PC-9 (cell line): ENCODE measurements at places on chromosomes 12 and 14.

- peak; percentile 42 for DNase-seq
Observed at GRCh38 chr14:22854963-22855724, 16.4 kb upstream of the LRP10 start.

- no peak for DNase-seq
Observed at GRCh38 chr14:92328664-92329255, 5.8 kb downstream of the SLC24A4 start.

DNA sequence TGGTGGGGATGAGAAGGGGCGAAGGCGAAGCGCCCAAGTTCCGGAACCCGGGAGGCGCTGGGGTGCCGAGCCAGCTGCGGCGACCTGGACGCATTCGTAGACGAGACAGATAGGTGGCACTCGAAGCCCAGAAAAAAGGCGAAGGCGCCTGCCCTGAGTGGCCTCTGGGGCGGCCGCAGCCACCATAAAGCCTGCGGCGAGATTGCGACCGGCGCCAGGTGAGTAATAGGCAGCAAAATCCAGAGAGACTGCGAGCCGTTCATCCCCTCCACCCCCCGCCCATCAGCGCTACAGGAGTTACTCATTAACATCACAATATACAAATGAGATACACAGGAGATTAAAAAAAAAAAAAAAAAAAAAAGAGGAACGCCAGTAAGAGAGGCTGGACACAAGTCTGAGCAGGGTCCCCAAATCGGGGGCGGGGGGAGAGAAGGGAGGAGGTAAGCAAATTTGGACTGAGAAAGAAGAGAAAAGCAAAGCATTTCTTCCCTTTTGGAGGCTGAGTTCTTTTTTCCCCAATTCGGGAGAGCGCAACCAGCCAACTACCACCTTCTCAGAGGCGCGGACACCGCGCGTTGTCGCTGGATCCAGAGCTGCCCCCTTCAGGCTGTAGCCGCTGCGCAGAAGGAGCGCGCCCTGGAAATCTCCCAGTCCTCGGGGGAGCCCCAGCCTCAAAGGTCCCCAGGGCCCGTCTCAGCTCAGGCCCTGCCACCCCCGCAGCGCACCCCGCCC is 15.7 kb downstream of the TBX3 start:
- DNase-seq = peak; percentile 46

- no peak for DNase-seq
Observed at GRCh38 chr12:115341442-115341841, 657.5 kb upstream of the TBX3 start.

DNA sequence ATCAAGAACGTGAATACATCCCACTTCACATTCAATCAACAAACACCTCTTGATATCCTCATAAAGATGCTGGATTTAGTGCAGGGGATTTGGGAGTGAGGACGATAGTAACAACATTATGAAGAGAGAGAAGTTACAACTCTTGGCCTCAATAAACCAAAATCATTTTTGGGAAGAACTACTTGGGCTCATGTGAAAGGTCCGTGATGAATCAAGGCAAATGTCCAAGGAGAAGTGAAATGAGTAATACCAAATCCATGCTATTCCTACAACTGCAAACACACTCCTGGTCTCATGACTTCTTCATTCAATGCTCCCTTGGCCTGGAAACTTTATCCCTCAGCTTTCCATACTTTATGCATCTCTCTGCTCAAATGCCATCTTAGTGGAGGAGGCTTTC is 162.0 kb upstream of the LMNTD1 start:
- DNase-seq = no peak

DNA sequence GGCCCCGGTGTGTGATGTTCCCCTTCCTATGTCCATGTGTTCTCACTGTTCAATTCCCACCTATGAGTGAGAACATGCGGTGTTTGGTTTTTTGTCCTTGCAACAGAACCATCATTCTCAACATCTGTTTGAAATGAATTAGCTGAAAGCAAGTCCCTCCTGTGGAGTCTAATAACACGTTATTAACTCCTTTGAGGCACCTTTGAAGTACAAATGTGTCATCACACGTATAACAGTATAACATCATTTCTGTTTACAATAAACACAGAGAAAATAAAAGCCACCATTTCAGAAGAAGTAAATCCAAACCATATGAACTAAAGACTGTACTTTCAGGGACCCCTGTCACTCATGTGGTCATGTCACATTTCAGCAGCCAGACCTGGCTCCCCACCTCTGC is 198.5 kb downstream of the STXBP6 start:
- no peak for DNase-seq

- peak; percentile 90 for DNase-seq
Observed at GRCh38 chr12:101876861-101877805, at the start of gene DRAM1. Gene DRAM1 (plus strand): TSS chr12:101877580. CDS start chr12:101877790, 210 bp downstream.

DNA sequence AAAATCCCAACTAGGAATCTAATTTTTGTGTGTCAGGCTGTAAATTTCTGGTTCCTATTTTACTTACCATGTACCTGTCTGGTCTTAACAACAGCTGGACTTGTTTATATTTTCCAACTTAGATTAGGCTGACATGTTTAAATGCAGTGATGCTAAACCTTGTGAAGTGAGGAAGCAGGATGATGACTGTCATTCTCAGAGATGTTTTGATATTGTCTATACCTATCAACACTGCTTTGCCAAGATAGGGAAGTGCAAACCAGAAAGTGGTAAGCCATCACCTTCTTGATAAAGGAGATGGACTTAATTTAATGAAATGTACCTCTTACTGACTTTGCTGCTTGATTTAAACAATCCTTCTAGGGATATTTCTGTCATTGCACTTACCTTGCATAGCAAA is 2.1 kb downstream of the BICD1 start:
- no peak for DNase-seq

DNA sequence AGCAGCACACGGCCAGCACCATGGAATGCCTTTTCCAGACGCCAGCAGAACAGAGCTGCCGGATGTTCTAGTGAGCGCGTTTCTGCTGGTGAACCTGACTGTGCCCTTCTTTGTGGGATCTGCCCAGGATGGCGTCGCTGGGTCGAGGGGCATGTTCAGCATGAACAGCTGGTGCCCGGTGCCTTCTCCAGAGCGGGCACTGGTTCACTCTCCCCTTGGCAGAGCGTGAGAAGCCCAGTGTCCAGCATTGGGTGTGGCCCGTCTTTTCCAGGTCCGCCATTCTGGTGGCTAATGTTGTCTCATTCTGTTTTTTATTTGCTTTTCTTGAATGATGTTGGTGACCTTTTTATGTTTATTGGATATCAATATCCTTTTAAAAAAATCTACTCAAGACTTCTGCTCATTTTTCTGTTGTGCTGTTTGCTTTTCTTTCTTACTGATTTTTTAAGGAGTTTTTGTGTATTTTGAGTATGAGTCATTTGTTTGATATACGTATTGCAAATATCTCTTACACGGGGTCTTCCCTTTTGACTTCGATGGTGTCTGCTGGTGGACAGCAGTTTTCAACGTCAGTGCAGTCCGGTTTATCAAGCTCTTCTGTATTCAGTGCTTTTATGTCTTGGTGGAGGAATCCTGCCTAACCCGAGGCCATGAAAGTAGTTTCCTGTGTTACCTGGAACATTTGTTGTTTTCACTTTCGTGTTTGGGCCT is 74.3 kb downstream of the ADGRD1 start:
- no peak for DNase-seq

DNA sequence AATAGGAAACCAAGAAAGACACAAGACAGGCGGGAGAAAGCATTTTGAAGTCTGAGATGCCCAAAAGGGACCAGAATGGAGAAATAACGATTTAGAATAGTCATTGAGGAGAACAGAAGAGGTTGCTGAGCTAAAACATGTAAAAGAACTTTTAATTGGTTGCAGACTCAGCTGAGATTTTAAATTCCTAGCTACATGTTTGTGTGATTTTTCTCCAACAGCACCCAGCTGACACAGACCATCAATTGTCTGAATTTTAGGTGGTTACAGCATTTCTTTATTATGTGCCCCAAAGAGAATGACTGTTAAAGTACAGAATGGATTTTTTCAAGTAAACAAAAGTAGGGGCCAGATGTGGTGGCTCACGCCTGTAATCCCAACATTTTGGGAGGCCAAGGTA is 50.3 kb downstream of the BAZ1A start:
- no peak for DNase-seq

- DNase-seq = no peak
Observed at GRCh38 chr12:20370014-20370386, 1.7 kb downstream of the PDE3A start.

DNA sequence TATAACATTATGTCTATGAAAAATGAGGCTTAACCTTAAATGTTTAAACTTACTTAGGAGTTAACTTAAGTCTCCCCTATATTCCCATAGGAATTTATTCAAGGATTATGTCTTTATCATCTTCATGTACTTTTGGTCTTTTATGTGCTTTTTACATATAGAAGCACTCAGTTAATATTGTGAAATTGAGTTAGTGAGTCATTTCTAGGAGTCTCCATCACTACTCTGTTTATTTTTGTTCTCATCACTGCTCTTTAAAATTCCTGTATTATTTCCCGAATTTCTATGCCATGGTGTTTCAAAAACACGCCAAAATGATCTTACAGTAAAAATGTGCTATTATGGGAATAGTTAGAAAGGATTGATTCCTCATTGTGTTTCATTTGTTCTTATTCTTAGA is 31.6 kb downstream of the TBC1D15 start:
- no peak for DNase-seq

- no peak for DNase-seq
Observed at GRCh38 chr14:64715628-64716412, 11.6 kb downstream of the PLEKHG3 start.

- no peak for DNase-seq
Observed at GRCh38 chr12:71763677-71764379, 9.2 kb downstream of the RAB21 start.

- DNase-seq = no peak
Observed at GRCh38 chr12:43848786-43849185, 12.9 kb downstream of the TMEM117 start.

DNA sequence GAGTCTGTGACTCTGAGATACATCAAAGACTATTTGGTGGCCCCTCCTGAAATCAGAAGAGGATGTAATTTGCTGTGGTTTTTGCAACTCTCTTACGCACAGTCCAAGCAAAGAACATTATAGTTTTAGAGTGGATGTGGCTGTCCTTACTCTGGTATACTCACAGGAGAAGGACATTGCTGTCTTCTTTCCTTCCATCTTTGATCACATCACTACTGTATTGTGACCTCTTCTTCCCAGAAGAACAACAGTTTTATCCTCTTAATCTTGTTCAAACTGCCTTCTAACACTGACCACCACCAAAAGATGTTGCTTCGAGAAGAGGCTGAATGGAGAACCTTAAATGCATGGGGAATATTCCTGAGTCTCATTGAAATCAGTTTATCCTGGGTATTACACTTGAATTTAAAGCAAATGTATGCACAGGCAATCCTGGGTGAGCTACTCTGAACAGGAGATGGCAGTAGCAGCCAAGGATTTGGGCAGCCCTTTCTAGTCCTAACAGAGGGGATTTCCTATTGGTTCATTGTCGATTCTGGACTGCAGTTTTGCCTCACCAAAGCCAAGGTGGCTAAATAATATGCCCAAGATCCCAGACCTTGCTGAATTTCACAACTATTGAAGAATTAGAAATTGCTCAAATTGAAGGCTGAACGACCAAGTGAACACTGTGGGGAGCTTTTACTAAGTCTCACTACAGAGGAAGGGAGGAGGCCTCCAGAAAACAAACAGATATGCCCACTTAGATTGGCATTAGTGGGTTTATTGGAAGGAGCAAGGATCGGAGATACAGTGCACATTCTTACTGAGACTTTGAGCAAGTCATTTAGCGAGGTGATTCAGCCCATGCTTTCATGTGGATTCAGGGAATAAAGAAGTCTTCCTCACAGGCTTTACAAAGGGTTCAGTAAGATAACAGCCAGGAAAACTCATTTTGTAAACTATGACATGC is 282.8 kb downstream of the PAWR start:
- peak; percentile 67 for DNase-seq

DNA sequence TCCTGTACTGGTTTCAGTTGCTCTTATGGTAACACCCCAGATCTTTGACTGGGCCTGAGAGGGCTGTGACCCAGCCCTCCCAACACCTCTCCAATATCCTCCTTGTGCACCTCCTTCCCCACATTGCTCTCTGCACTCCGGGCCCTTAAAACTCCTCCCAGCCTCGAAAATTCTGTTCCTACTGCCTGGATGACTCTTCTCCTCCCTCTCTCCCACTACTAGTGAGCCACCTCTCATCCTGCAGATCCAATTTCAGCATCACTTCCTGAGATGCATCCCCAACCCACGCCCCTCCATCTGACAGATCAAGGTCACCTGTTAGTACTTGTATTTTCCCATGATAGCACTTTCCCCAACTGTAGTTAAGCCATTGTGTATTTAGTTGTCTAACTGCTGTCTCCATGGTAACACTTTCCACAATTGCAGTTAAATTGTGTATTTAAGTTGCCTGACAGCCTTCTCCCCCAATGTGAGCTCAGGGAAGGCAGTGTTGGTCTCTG is 11.5 kb upstream of the NT5DC3 start:
- DNase-seq = no peak

DNA sequence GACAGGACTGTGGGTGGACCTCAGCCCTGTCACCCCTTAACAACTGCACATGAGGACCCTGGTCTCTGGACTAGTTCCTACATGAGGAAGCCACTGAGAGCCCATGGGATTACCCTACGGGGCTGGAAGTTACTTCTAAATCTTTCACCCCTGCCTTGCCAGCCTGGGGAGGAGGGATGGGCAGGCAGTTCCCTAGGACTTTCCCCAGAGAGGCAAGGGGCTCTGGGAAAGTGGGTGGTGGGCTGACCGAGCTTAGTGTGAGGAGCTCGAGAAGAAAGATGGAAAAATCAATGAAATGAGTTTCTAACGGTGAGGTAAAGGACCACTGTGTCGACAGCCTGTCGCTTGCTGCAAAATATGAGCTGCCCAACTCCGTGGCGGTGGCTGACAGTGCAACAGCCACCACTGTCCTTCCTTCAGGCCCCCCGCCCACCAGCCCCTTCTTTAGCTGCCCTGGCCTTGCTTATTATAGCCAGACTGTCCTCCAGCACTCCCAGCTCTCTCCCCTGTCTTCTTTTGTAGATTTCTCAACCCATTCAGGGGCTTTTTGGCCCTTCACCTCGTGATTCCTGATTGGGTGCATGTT is 5.0 kb downstream of the ZFHX2 start:
- DNase-seq = no peak

DNA sequence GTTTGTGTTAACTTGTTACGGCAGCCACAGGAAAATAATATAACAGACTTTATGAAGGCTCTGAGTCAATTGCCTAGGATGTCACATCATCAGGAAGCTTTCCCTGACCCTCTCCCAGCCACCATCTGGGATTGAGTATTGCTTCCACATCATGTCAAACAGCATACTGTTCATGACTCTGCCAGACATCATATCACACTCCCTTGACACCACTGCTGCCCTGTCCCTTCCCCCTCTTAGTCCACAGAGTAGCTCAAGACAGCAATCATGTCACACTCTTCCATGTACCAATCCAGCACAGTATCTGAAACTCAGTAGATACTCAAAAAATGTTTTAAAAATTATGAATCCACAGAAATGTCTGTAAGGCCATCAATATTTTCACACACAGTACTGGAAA is 168.0 kb downstream of the PIK3C2G start:
- no peak for DNase-seq
